Left renal pelvis (tissue), 4 donors: ENCODE measurements at places on chromosomes 1 and 21.

GRCh38 chr1:189726806-189727205 is 750.9 kb downstream of the BRINP3 start:
- no peak for DNase-seq

- no peak for DNase-seq
These were observed 647.5 kb downstream of the SMYD3 start for GRCh38 chr1:245859493-245860114.

DNA sequence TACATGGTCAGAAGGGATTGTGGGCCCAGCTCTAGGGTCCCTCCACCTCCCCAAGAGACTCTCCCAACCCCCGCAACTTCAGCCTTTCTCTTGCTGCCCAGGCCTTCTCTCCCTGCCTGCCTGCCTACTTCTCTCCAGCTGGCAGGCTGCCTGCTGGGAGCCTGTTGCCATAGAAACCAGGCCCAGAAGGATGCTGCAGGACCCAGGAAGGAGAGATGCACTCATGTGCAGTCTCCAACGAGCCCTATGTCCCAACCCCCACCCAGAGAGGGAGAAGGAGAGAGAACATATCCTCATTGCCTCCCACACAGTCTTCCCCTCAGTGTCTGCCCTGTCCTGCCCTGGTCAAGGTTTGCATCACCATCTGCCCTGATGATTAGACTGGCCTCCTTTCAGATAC is 10.8 kb upstream of the SMIM12 start:
- DNase-seq = no peak

DNA sequence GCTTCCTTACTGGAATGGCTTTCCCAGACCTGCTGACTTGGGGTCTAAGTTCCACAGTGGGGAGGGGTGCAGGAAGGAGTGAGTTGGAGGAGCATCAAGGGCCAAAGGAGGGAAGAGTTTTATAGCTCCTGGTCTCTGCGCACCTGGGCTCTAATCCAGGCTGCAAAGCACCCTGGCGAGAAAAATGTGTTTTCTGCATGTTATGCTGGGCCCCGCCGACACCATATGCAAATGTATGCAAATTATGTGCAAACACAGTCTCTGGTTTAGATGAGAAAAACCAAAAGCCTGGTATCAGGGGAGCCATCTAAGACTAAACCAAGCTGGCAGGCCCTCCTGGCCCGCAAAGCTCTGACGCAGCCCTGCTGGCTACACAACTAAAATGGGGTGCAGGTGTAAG is 95.0 kb downstream of the VWA5B1 start:
- no peak for DNase-seq

DNA sequence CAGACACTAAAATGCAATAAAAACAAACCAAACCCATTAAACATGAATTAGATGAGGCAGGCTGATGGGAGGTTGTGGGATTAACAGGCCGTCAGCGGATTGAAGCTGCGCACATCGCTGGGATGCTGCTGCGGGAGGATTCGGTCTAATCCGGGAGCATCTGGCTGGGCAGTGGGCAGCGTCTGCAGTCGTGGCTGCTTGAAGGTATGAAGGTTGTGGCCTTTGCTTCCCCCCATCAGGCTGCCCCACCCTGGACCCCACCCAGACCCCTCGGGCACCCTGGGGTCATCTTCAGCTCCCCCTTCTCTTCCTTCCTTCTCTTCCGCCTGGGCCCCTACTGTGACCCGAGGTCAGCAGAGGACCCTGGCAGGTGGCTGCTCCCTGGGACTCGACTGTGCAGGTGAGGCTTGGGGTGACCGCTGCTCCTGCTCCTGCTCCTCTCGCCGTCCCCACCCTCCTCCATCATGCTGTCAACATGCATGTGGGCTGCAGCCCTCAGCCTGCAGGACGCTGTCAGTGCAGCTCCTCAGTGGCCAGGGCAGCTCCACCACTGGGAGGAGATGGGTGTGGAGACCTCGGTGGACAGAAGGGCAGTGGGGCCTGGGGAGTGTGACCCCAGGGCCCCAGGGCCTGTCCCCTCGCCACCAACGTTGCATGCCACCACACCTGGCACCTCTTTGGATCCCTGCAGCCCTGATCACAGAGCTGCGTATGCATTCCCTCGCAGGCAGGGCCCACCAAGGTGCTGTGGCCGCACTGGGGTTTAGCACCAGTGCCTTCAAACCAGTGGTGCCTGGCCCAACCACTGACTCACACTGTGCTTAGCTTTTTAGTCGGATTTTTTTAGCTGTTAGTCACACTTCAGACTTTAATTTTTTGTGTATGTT is 112.2 kb upstream of the COL6A1 start:
- no peak for DNase-seq

DNA sequence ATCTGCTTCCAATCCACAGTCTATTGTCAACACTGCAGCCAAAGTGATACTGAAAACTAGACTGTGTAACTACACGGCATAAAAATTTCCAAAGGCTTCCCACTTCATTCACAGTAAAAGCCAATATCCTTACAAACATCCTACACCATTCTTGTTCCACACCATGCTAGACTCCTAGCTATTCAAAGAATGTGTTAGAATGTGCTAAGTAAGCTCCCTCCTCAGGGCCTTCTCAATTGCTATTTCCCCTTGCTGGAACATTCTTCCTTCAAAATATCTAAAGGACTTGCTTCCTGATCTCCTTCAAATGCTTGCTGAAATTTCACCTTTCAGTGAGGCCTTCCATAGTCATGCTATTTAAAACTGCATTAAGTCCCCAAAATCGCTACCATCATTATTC is 228.1 kb downstream of the AKT3 start:
- DNase-seq = no peak

DNA sequence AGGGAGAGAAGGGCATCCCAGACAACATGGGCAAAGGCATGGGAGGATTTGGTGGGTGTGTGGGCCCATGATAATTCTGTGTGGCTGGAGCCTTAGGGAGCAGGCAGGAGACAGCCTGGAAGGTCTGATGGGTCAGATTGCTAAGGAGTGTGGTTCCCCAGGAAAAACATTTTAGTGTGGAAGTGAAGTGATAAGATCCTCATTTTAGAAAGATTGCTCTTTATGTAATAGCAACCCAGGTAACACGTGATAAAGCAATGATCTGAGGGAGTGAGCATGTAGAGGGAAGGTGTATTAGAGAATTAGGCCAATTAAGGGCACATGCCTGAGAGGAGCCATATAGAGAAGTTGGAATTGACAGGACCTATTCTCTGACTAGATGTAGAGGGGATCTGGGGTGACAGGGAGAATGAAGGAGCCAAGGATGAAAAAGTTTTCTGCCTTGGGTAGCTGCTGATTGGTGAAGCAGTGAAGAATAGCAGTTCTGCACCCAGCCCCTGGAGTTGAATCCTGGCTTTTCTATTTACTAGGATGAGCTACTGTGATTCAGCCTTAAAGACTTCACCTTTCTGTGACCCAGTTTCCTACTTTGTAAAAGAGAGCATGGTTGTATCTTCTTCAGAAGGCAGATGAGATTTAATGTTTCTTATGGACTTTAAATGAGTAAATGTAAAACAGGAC is 18.7 kb upstream of the SLAMF6 start:
- no peak for DNase-seq

DNA sequence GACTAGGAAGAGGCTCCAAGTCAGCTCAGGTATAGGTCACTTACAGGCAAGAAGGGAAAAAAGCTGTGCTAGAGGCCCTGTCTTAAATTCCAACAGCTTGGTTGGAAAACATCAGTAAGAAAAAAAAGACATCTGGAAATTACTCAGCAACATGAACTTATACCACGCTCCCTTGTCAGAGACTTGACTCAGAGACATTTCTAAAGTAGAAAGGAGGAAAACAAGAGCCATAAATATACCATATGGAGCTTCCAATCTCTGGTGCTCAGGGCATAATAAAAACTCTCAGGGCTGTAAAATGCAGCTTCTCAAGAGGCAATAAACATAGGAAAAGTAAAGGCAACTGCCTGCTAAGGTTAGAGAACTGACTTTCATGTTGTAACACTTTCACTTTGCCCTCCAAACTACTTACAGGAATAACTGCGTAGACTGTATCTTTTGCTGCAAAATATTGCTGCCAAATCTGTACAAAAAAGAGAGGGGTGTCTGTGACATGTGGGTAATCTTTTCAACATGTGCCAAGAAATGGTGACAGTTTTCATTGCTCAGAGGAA is 14.7 kb downstream of the ATPAF1 start:
- DNase-seq = no peak

DNA sequence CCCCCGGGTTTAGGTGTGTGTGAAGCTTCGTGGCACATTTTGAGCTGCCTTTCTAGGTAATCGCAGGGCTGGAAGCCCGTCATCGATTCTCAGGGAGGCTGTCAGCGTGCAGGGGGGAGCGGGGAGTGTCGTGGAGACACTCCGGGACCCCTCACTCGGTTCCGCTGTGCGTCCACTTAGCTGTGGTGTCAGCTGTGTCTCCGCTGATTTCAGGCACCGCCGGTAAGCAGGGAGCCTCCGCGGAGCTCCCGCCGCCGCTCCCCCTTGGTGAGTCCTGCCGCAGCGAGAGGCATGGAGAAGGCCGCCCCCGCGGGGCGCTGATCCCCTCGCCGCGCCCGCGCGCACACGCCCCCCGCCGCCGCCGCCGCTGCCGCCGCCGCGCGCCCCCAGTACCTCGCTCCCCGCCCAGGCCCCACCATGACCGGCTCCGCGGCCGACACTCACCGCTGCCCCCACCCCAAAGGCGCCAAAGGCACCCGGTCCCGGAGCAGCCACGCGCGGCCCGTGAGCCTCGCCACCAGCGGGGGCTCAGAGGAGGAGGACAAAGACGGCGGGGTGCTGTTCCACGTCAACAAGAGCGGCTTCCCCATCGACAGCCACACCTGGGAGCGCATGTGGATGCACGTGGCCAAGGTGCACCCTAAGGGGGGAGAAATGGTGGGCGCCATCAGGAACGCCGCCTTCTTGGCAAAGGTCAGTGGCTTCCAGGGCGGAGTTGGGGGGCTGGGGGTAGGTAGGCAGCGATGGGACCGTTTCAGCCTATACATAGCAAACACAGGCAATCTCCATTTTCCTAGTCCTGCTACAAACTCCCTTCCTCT is 995 bp downstream of the VASH2 start:
- DNase-seq = no peak

DNA sequence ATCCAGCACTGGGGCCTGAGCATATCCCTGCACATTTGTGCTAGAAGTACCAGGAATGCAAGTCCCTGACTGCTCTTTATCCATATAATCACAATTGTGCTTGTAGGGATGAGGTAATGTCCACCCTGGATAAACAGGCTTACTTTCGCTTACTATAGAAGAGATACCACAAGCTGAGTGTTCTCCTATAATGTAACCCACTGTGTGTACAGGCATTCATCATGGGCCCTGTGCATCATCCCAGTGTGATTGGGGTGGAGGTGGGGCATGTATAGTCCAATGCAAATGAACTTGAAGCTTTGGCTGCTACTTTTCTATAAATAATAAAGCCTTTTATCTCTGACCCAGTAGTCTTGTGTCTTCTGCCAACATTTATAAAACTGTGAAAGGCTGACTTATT is 69.3 kb downstream of the MAN1A2 start:
- DNase-seq = no peak

DNA sequence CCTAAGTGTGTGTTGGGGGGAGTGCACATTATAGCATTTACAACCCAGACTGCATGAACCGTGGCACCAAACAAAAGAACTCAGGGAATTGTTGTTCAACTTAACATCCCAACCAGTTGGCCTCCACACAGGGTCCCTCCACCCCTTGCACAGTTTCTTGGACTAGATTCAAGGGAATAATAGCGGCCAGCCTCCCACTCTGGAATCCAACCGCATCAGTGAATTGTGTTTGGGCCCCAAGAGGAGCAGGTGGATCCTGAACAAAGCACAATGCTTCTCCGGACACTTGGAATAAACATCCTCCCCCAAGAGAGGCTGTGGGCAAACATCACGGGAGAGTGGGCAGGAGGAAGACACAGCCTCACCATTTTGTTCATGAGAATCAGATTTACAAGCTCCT is 18.2 kb downstream of the CD34 start:
- no peak for DNase-seq
